ENCODE measurements at places on chromosomes 12 and 14.

DNA sequence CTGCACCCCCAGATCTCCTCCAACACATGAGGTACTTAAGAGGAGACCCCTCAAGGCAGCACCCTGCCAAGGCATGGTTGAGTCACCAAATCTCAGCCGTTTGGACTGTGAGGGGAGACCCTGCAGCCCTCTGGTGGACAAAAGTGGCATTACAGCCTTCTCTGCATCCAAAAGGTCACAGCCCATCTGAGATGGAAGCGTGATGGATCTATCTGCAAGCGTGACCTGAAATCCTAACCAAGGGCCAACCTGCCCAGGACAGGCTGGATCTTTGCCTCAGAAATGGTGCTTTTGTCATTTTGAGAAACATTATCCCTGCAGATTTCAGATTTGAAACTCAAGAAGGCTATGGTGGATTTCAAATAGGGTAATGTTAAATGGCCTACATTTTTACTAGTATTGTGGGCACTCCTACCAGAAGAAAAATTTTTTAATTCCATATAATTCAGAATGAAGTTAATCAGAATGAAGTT is 23.7 kb upstream of the DHRS4 start:
- peak; percentile 88 for DNase-seq

DNA sequence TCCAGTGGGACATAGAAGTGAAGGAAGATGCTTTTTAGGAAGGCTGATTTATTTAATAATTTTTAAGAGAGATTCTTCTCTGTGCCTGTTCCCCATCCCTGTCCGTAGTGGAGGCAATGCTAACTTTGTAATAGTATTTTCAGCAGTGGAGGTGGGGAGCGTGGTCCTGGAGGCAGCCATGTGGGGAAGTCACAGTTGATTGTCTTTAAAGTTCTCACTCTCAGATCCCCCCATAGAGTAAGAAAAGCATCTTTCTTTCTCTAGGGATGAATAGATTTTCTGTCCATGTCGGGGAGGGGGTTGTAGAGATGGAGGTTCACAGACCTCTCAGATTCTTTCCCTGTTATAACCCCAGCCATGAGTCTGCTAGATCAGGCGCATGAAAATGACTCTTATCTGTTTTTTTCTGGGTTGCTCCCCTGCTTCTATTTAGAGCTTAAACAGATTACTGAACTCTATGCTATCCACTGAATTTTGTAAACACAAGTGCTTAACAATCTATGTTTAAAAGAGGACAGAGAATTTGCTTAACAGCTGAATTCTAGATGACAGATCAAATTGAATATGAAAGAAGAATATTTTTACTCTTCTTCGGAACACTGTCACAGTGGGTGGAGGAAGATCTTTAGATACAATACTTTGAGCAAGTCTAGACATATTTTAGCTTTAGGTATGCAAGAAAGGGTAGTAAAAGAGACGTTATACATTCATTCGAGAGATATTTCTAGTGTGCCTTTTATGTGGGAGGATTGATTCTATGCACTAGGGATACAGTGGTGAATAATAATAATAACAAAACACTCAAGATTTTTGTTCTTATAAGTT is 25.3 kb downstream of the TMEM117 start:
- DNase-seq, result no peak

GRCh38 chr14:42944284-42944683 is 1337.6 kb downstream of the LRFN5 start:
- DNase-seq, result no peak

DNA sequence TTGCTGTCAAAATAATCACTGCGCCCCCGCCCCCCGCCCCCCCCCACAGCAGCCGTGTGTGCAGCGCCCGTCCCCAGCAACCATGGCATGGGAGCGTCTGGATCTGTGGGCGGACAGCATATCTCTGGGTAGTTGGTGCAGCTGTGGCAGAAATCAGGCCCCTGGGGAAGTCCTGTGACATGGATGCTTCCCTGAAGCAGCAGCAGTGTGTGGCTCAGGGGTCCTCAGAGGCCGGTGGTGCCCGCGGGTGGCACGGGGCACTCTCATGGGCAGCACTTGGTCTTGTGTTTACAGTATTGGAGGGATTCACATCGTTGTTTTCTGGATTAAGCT is 19.2 kb downstream of the XRCC3 start:
- DNase-seq, result no peak

DNA sequence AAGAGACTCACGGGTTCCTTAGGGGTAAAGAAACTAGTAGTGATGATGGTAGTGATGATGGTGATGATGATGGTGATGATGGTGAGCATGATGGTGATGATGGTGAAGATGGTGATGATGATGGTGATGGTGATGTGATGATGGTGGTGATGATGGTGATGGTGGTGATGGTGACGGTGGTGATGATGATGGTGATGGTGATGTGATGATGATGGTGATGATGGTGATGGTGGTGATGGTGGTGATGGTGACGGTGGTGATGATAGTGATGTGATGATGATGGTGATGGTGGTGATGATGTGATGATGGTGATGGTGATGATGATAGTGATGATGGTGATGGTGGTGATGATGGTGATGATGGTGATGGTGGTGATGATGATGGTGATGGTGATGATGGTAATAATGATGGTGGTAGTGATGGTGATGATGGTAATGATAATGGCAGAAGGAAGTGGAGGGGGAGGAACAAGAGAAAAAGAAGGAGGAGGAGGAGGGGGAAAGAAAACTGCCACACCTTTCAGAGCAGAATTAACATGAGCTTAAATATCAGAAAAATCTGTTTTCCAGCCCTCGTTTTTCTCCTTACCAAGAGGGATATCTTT is 85.5 kb downstream of the FZD10 start:
- no peak for DNase-seq

- DNase-seq, result no peak
Measured at GRCh38 chr12:19841451-19841850, 402.2 kb downstream of the AEBP2 start.

GRCh38 chr12:6264402-6265037 is 46.0 kb upstream of the PLEKHG6 start:
- peak; percentile 49 for DNase-seq

- no peak for DNase-seq
Measured at GRCh38 chr12:96026331-96026730, 9.1 kb downstream of the LTA4H start.

GRCh38 chr14:45787167-45787566 is 534.2 kb upstream of the MIS18BP1 start:
- no peak for DNase-seq

- DNase-seq, result no peak
Measured at GRCh38 chr12:26401874-26402273, 206.5 kb downstream of the SSPN start.

GRCh38 chr12:10739157-10740118 is 16.3 kb upstream of the YBX3 start:
- no peak for DNase-seq

- DNase-seq, result no peak
Measured at GRCh38 chr14:99744199-99744872, 48.9 kb upstream of the EML1 start.

- no peak for DNase-seq
Measured at GRCh38 chr14:68510201-68511128, 282.4 kb downstream of the ZFP36L1 start.

- no peak for DNase-seq
Measured at GRCh38 chr14:22065347-22065746, 391.7 kb upstream of the OR4E1 start.

- DNase-seq, result no peak
Measured at GRCh38 chr14:100655741-100656085, 68.5 kb upstream of the BEGAIN start.

DNA sequence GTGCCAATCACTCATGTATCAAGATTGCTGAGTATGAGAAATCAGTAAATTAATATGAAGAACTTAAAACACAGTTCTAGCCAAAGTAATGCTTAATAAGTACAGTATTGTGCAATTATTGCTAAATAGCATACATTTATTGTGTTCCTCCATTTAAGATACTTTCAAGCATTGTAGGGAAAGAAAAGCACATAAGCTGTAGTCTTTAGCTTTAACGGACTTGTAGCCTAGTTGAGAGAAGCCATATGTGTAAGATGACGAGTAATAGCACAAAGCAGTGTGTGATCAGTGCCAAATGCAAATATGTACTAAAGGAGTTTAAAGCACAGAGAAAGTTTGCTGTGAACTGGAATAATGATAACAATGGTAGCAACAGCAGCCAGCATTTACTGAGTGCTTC is 38.1 kb downstream of the ETV6 start:
- DNase-seq, result no peak

- DNase-seq, result no peak
Measured at GRCh38 chr14:54788701-54789100, 113.9 kb downstream of the GCH1 start.

DNA sequence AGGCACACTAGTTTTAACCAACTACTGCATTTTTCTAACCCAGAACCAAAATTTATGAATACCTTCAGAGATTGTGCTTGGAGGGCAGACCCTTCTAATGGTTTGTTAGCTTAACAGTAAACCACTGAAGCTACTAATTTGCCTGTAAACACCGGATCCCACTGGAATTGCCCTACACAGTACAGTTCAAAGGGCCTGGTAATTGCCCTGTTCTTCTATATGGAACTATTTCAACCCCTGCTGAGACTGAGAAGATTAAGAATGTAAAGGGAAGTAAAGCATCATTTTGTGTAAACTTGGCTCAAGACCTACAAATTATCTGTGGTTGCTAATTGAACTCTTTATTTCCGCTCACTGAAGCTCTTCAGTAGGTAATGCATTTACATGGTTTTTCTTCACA is 468.1 kb downstream of the NPAS3 start:
- DNase-seq, result no peak

GRCh38 chr14:99981806-99982205 is 83.4 kb upstream of the EVL start:
- no peak for DNase-seq

DNA sequence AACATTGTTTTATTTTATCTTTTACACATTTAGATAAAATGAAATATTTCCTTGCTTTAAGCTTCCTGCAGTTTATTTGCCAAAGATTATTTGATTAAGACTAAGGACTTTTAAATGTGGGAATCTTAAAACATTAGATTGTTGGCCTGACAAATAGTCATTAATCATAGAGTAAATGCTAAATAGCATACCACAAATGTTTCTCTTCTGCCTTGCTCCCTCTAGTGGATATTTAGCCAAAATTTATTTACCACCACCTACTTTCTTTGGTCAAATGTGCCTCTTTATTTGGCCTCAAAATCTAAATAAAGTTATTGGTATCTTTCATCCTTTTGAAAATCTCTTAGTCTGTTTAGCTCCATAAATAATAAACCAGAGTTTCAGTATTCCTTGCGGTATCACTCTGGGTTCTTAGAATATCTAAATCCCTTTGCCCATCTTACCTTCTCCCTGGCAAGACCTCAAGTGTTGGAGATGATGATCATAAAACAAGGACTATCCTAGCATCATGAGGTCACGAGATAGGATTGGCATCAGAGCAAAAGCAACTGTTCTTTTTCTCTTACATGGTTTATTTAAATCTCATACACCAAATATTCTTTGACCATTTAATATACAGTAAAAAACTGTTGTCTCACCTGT is 150.6 kb upstream of the AEBP2 start:
- no peak for DNase-seq

GRCh38 chr14:90900476-90901083 is 84.3 kb upstream of the TTC7B start:
- no peak for DNase-seq

- DNase-seq, result peak; percentile 40
Measured at GRCh38 chr14:75147423-75148071, 20.7 kb upstream of the NEK9 start.

DNA sequence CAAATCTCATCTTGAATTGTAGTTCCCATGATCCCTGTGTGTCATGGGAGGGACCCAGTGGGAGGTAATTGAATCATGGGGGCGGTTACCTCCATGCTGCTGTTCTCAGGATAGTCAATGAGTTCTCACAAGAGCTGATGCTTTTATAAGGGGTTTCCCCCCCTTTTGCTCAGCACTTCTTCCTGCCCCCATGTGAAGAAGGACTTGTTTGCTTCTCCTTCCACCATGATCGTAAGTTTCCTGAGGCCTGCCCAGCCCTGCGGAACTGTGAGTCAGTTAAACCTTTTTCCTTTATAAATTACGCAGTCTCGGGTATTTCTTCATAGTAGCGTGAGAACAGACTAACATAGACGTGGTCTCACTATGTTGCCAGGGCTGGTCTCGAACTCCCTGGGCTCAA is 56.1 kb upstream of the EIF5 start:
- DNase-seq, result no peak

DNA sequence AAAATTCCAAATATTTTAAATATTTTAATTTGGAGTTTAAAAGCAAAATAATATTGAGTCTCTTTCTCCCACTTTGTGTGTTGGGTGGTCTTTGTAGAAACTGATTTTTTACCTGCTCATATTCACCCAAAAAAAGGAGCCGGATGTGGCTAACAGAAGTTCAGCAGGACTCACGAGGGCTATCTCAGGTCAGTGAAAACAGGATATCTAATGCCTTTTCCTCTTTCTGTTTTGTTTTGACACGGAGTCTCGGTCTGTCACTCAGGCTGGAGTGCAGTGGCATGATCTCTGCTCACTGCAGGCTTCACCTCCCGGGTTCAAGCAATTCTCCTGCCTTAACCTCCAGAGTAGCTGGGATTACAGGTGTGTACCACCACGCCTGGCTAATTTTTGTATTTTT is 30.8 kb downstream of the COA8 start:
- DNase-seq, result no peak

DNA sequence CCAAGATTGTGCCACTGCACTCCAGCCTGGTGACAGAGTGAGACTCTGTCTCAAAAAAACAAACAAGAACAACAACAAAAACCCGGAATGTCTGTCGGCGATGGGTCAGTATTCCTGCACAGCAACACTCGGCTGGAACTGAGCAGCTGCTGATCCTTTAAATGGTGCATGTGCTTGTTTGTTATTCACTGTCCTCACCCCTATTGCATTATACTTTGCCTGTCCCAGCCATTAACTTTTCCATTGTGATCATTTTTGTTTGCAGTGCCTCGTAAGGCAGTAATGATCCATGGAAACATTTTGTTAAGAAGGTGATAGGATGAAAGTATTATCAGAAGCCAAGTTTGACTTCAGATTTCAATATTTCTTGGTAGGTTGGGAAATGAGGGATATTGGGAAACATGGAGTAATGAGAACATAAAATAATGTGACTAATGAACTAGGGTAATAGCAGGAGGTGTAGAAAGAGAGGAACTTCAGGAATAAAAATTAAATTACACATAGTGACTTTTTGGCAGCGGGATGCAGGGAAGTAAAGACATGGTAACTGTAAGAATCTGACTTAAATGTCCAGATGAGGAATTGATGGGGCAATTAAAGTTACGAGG is 6.1 kb downstream of the ACSS3 start:
- DNase-seq, result no peak

DNA sequence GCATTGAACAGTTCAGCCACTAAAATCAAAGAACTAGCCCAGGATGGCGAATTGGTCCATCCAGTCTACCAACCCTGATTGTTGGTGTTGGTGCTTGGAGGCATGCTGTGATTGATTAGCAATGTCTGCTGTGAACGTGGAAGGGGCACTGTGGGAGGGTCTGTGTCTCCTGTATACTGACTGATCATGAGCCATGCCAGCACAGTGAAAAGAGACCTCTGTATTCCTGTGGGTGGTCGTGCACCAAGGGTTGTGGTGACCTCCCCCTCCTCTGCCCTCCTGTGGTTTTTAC is 63.0 kb upstream of the DLK1 start:
- no peak for DNase-seq
